ENCODE measurements at places on chromosomes 13 and 19.

- no peak for DNase-seq
Measured at GRCh38 chr13:107375701-107376340, 807.9 kb upstream of the ARGLU1 start.

DNA sequence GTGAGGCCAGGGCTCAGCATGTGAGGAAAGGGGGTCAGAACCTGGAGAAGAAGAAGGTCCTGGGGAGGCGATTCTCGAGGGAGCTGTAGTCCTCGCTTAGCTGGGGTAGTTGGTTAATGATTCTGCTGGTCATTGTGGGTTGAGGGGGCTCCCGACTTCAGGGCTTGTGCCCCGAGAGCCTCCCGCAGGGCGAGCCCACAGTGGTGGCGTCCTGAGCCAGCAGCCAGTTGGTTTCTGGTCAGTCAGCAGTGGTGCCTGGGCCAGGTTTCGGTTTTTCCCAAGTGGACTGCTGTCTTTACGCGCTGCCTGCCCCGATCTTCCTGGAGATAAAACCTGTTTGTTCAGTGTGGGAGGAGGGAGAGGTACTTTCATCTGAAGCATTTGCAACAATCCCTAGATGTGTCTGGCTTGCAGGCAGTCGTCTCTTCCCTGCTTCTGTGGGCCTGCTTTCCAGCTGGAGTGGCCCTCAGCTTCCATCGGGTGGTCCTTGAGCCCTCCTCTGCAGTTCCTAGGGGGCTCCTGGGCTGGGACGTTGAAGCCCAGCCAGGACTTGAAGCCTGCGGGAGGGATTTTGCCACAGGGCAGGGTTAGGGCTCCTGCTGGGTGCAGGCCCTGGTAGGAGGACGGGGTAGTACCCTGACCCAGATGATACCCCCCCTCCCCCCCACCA is 3.2 kb downstream of the PTBP1 start:
- DNase-seq: no peak

DNA sequence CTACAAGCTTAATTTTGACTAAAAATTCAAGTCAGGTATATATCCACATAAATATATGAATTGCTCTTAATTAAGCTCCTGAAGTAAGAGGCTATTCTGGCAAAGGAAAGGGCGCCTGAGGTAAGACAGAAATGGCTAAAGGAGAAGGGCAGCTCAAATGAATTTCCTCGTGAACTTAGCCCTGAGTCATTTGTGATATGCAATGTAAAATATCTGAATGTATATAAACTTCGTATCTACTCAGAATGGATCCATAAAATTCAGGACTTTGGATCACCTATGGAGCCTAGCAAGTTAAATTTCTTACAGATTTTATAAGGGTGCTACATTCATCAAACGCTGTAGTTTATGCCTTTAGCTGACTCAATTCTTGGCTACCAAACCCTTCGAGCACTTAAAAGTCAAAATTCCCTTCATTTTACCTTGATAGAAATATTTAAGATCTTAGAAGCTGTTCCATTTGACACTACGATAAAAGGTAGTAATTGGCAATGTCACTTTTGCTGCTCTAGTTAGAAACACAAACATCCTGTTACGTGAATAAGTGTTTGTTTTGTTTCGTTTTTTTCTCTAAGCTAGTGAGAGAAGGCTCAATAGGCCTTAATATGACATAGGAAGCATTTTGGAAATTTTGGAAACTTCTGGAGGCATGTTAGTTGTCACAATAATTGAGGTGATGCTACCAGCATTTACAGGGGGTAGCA is 69.2 kb downstream of the DIAPH3 start:
- no peak for DNase-seq

DNA sequence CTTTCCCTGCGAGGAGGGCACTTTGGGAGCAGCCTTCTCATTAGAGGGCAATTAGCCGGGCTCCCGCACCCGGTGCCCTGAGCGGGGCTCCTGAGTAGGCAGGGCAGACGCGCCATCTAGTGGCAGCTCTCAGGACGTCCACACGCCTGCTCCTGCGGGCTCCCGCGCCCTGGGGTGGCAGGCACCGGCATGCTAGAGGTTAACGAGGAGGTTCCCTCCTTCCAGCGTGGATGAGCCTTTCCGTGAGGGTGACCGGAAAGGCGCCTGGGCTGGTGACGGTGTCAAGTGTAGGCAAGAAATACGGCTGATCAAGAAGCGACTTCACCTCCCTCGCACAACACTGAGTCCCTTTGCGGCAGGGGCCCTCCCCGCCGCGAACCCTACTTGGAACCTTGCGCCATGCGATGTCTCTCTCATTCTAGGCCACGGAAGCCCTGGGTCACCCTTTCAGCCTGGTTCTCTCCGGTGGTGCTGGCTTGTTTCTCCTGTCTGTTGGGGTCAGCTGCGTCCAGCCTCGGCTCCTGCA is 67.7 kb downstream of the ALOX5AP start:
- peak; percentile 76 for DNase-seq

- DNase-seq: no peak
Measured at GRCh38 chr13:79386125-79386826, 19.8 kb downstream of the RBM26 start.

DNA sequence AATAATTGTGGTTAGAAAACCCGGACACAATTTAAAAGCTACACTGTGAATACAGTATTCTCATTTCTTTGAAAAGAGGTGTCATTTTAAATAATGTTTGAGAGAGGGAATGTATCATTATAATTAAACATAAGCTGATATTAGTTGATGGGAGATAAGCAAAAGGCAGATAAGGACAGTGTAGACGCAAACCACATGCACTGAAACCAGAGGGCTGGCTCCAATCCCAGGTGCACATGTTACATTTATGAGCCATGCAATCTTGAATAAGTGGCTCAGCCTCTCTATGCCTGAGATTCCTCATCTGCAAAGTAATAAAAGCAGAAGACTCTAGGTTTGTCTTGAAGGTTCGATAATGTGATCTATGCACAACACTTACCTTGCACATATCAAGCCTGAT is 238.7 kb downstream of the EFNB2 start:
- no peak for DNase-seq

DNA sequence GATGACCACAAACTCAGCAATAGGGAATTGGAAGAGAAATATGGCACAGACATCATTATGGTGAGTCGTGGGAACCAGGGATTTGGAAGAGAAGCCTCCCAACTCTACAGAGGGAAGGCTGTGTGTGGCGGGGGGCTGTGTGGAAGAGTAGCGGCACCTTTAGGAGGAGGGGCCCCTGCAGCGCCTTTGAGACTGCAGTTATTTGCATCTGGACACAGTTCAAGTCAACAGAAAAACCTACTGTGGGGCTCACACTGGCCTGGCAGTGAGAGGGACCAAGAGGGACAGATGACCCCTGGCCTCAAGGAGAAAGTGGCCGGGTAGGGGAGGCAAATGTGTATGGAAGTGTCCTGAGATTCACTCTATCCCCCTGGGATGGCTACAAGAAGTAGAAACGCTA is 5.1 kb downstream of the ATP12A start:
- DNase-seq: no peak

DNA sequence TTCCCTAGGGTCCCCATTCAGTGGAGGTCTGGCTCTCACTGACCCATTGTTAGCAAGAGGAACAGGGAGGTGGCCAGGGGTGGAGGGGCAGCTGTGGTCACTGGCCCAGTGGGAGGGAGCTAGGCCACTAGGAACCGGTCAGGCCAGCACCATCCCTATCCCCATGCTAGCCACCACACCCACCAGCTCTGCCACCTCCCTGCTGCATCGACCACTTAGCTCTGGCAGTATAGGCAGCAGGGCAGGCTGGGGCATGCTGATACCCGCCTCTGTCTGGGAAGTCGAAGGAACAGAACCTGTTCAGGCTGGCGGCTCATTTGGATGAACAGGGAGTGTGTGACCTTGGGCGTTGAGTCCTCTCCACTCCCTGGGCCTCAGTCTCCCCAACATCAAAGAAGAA is 4.7 kb downstream of the PPP1R13L start:
- DNase-seq: no peak
